Effector CD4-positive, alpha-beta T cell (primary cell): ENCODE measurements at places on chromosomes 13 and 19.

GRCh38 chr19:46976845-46977320 lies 42.8 kb upstream of the NPAS1 start:
- DNase-seq: no peak

- no peak for DNase-seq
These were observed 411 bp upstream of the KLK15 start for GRCh38 chr19:50833802-50834167.

DNA sequence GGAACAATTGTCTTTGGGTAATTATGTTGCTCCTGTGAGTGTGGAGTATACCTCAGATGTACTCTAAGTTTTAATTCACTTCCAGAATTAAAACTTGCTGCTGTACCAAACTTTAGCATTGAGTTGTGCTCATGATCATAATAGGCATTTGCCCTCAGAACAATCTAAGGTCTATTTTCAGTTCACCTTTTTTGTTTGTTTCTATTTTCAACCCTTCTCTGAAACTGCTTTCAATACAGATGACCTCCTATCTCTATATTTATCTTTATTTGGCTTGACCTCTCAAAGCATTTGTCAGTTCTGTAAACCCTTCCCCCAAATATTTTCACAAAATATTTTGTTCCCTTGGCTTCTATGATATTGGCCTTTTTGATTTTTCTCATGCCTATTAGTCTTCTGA lies 873.0 kb downstream of the OLFM4 start:
- no peak for DNase-seq

DNA sequence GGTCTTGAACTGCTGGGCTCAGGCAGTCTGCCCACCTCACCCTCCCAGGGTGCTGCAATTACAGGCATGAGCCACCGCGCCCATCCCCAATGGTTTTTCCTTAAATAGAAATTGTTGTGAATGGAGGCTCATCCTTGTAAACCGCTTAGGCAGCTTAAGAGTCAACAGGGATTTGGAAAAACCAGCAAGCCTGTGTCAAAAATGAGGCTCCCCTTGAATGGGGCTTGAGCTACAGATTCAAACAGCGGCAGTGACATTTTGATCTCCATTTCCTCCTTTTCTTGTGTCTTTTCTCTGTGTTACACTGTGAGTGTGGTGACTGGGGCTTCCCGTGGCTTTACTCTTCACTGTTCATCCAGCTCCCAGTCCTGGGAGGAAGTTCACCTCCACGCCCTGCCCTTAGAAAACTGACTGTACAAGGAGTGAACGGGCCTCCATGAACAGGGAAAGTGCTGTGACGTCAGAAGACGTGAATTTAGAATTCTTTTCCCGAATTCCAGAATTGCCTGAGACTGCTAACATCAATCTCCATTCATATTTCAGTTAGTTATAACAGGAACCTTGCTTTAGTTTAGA lies 15.3 kb upstream of the RAB8A start:
- no peak for DNase-seq

DNA sequence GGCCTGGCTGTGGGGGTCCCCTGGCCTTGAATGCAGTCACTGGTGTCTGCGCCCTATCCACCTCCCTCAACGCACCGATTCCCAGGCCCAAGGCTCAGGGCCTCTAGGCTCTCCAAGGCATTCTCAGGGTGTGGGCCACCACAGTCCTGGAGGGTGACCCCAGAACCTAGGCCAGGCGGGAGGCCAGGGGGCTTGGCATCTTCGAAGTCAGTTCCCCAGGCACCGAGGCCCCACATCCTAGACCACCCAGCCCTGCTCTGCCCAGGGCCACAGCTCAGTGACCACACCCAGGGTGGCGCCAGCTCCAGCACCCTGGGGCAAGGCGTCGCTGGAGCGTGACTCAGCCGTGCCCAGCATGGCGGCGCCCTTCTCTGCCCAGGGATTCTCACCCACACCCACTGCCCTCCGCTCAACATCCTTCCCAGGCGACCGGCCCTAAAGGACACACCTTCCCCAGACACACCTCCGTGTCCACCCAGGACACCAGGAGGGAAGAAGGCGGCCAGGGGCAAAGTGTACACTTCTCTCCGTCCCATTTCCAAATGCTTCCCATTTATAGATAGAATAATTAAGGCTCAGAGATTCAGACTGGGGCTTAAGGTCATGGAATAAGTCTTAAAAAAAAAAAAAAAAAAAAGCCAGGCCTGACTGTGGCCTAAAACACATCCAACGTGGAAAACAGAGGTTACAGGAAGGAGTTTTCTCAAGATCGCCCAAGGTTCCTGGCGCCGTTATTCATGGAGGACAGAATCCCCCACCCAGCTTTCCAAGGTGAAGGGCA lies 36.4 kb upstream of the NANOS3 start:
- DNase-seq: peak; percentile 51

DNA sequence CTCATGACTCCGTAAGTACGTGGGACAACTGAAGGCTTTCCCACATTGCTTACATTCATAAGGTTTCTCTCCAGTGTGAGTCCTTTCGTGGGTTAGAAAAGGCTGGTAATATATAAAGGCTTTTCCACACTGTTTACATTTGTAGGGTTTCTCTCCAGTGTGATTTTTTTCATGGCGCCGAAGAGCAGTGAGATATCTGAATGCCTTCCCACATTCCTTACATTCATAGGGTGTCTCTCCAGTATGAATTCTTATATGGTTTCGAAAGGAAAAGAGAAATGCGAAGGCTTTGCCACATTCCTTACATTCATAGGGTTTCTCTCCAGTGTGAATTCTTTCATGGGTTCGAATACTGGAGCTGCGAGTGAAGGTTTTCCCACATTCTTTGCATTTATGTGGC lies 29.5 kb downstream of the ZNF490 start:
- DNase-seq: no peak

DNA sequence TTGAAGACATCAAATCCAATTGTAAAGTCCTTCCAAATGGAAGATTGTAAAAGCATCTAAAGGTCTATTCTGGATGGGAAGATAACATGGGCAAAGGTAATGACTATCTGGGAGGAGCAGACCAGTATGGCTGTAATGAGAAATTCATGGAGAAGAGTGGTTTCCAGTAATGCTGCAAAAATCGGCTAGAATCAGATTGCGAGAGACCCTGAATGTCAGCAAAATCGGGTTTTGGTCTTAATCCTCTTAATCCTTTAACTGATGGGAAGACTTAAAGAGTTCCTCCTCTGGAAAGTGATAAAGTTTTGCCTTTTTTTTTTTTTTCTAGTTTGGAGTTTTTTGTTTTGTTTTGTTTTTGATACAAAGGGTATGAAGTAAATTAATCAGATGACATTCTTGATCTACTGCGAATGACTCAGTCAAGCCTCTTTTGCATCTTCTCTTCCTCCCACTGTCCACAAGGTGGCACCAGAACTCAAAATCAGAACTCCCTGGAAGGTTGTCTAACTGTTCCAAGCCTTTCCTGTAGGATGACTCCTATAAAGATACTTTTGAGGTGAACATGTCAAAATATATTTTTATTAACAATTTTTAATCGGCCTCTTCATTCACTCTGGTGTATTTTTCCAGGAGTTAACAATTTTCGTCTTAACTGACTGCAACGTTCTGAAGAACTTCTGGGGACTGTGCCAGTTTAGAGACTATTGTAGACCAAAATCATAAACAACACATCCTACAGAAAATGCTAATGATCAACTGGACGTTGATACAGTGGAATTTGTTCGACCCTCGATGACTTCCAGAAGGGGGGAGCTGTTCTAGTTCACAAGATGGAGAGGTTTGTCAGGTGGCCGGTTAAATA lies 213.3 kb upstream of the MIR17HG start:
- DNase-seq: no peak

DNA sequence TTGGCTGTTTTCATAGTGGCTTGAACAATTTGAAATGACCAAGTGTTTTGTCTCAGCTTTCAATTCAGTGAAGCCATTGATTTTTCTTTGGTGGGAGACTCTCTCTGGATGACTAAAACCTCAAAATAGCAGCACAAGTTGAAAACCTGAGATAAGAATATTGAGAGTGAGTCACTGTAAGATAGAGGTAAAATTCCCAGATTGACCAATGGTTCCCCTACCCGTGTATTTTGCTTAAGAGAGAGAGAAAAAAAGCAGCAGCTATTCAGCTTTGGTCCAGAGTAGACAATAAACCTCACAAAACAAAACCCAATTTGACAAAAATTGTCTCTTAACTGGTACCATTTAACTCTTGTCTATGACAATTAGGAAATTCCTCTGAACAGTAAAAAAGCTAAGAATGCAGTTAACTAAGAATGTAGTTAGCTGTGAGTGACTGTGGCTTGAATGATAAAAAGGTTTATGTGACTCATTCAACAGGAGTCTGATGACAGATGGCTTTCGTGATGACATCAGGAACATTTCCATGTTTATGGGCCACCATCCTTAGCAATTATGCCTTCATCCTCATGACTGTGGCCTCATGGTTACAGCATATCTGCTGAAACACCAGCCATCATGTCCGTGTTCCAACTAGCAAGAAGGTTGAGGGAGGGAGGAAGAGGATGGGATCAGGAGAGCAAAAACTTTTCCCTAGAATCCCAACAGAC lies 356.9 kb downstream of the NDFIP2 start:
- DNase-seq: no peak
